ENCODE measurements at places on chromosomes 16 and 17. TPM values are rescaled to one million over a fixed set of nuclear protein-coding genes. Genes with fewer than 3 reads are reported as not detected.

CYBC1 gene
- total RNA-seq = 54.4 TPM

TPPP3 gene
- 52.7 TPM for total RNA-seq

TBC1D3B gene
- total RNA-seq = 4.7 TPM

ADAT1 gene
- 59.6 TPM for total RNA-seq

PSMD12 gene
- total RNA-seq = 46.6 TPM
